ENCODE measurements at places on chromosomes 13 and 19.

DNA sequence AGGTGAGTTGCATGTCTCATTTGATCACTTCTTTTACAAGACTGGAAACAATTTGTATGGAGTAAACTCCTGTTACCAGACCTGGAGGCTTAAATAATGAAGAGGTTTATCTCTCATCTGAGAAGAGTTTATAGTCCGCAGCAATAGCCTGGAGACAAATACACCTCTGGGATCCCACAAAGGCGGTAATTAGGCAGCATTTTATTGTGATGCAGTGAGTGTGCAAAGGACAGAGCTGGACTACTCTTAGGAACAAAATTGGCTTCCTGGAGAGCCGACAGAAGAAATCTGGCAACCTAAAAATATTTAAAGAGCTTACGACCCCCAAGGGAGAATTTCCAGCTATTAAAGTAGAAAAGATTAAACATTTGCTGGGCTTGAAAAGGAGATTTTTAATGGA, 11.8 kb upstream of the KATNAL1 start:
- DNase-seq, result no peak

GRCh38 chr13:58882516-58882915, 1251.0 kb downstream of the PCDH17 start:
- DNase-seq, result no peak

DNA sequence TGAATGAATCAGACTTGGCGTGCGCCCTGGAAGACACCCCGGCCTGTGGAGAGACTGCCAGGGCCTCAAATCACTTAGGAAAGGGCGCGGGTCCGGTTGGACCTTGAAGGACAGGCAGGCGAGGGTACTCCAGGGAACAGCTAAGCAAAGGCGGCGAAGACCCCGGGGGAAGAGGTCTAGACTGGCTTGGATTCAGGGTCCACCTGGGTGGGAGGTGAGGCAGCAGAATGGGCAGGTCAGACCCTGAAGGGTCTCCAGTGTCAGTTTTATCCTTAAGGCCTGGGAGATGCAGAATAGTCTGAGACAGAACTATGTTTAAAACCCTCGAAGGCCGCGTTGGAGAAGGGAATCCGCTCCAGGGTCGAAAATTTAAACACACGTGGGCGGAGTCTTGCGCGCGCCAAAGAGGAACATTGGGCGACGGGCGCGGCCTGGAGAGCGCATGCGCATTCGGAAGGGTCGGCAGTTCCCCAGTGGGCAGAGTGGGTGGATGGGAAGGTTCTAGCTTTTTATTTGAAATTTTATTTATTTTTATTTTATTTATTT, 567 bp upstream of the SMG9 start:
- peak; percentile 67 for DNase-seq

GRCh38 chr19:18696023-18696422, 12.5 kb downstream of the CRTC1 start:
- no peak for DNase-seq

DNA sequence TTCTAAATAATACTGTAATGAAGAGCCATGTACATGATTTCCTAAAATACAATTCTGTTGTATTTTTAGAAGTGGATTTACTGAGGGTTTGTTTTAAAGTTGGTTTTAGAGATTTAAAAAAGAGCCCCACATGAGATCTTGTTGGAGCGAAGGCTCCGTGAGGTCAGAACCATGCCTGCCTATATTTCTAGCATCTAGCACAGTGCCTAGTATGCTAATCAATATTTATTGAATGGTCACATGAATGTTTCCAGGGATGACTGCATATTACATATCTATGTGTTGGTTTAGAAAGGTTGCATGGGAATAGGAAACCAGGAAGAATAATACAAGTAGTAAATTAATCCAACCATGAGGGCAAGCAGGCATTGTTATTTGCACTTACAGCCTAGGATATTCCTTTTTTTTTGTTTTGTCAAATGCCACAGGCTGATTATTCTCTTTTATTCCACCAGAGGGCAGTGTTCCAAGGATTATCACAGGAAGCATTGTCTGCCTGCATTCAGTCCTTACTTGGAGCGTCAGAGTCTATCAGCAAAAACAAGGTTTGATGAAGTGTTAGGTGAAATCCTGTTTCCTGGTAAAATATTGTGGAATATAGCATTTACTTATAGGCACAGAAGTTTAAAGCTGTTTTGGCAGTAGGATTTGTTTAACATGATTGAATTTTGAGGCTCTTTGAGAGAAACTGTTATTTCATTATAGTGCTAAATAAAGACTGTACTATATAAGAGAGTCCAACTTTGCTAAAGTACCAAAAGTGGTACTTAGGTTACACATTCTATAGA, 46.8 kb downstream of the COG3 start:
- peak; percentile 10 for DNase-seq

GRCh38 chr19:43589678-43590077, 6.3 kb downstream of the IRGQ start:
- no peak for DNase-seq

GRCh38 chr13:77305266-77305665, 21.6 kb downstream of the MYCBP2 start:
- no peak for DNase-seq

DNA sequence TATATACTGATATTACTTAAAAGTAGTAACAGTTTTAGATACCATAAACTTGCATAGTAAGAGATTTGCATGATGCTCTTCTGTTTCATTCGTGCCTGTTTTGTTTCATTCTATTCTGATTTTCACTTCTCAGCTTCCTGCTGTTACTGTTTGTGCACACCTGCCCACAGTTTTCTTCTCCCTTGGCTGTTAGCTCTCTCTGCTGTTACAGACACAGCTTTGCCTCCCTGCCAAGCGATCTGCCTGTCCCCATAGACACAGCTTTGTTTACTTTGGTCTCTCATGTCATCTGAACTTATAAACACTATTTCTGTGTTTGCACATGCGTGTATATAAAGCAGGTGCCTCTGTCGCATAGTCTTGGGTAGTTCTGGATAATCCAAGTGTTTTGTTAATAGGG, 21.4 kb upstream of the UPF3A start:
- no peak for DNase-seq

DNA sequence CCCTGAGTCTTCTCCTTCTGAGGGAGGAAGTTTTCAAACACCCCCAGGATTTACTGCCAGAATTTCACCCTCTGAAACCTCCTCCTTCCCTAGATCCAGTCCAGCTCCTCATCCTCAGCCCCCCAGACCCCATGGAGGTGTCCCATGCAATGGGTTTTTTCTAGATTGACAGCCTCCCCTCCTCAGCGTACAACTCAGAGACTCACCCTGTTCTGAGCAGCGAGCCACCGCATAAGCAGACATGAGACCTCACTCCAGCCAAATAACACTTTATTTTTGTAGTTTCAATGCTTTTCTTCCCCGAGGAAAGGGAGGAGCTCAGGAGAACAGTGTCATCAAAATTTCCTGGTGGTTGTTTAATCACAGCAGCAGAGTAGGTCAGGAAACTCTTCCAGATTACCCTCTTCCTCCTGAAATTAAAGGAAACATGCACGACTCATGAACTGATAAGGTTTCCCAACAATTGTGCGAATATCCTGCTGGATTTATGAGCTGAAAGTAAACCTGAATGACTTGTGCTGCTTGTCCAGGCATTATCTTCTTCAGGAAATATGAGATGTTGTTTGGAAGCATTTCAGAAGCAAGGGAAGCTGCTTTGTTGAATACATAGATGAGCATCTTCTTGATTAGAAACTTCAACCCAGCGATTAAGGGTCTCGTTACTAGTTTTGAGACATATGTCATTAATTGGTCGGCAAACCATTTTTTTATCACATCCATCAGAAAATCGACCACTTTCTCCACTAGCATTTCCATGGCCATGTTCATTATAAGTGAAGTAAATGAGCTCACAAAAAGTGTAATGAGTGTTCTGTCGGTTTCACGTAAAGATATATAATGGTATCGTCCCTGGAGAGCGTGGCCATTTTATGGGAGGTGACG, 36.2 kb downstream of the ERICH4 start:
- no peak for DNase-seq

GRCh38 chr13:62294244-62294643, 878.6 kb upstream of the PCDH20 start:
- no peak for DNase-seq

GRCh38 chr13:25330541-25330940, 29.1 kb downstream of the NUP58 start:
- no peak for DNase-seq

- no peak for DNase-seq
These were observed 24.1 kb downstream of the ING1 start for GRCh38 chr13:110737555-110737954.

- DNase-seq, result no peak
These were observed 22.8 kb downstream of the MEGF8 start for GRCh38 chr19:42348211-42348610.

DNA sequence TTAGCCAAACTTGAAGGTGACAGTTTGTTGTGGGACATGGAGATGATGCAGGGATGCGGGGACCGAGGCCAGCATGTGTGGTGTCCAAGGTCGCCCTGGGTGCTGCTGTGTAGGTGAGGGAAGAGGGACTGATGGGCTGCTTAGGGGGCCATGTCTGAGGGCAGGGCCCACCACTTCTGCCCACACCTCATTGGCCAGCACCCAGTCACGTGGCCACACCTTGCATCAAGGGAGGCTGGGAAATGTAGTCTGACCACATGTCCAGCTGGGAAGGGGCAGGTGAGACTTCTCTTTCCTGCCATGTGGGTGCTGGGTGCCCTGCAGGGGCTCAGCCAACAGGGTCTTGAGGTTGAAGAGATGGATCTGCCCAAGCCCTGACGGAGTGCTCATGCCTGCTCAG, 88.9 kb downstream of the KDM4B start:
- no peak for DNase-seq

GRCh38 chr19:16821081-16821480, 8.1 kb upstream of the SIN3B start:
- DNase-seq, result no peak

- no peak for DNase-seq
These were observed 527.9 kb downstream of the FGF9 start for GRCh38 chr13:22198641-22199217.

DNA sequence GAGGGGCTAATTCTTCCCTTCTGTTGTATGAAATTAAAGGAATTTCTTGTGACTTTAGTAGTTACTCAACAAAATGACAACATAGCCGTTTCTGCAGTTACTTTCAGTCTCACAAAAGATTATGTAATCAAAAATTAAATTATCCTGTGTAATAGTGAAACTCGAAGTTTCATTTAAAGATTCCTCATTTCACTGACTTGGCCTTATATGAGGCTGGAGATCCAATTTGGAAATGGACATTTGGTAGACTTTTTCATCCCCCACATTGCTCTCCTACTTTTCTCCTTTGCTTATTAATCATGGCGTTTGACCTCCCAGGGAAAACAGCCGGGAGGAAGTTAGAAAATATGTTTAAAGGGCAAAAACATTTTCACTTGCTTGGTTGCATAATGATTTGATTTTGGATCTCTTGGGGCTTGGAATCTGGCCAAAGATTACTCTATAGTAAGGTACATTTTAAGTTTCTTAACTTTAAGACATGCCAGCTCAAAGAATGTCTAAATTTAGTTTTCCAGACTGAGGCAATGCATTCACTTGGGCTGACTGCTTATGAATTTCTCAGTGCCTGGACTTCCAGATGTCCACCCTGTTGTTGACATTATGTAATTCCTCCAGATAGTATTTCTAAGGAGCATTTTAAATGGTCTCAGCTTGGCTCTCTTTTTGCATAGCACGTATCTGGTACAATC, 1364.9 kb upstream of the MIR17HG start:
- DNase-seq, result no peak

GRCh38 chr19:27774337-27774736, 1438.6 kb downstream of the UQCRFS1 start:
- DNase-seq, result no peak

GRCh38 chr19:1747285-1748114, 5.8 kb upstream of the ONECUT3 start:
- DNase-seq, result peak; percentile 24

DNA sequence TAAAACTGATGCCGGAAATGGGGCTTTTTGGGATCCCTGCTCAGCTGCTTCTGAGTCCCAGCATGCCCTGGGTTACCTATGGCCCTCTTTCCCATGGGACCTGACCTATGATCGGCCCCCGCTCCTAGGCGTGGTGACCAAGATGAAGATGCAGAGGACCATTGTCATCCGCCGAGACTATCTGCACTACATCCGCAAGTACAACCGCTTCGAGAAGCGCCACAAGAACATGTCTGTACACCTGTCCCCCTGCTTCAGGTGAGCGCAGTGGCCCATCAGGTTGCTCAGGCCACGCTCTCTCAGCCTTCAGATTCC, 1.5 kb downstream of the RPS11 start:
- DNase-seq, result no peak

All from stimulated activated CD4-positive, alpha-beta T cell treated with anti-CD3 and anti-CD28 coated beads, Interleukin-2, amount 100 ng/mL, for 4 hours (primary cell).